EL (cell line): ENCODE measurements at places on chromosomes 2 and 18.

DNA sequence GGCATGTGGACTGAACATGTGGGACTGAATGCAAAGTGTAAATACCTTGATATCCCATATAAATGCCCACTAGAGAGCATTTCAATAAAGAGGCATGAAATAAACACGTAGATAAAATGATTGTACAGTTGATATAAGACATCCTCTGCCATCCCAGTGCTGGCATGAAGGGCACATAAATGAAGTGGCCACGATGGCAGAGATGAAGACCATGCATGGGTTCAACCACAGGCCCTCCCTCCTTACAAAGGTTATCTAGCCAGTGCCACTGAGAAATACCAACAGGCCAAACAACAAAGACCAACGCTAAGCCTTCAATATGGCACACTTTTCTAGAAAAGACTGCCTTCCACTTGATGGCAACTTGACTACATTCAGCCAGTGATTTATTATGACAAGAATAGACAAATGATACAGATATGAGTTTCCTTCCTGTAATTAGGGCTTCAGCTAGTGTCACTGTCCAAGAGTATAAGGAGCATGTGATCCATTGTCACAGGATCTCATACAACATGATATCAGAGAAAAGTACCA is 493.9 kb upstream of the MAP2 start:
- DNase-seq: no peak

GRCh38 chr2:11750917-11751316 is 4.5 kb downstream of the LPIN1 start:
- no peak for DNase-seq

DNA sequence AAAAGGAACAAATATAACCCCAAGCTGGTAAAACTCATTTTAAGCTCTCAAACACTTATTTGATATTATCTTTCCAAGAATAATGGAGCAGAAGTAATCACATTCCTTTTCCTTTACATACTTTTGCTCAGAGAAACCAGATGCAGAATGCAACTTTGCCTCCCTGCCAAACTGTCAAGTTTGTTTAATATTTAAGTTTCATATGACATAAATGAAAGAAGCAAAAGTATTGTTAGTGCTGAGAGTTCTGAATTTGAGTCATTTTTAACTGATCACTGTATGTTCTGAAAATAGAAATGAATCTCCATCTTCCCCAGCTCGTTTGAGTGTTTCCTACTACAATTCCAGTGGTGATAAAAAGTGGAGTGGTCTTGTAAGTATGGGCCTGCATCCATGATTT is 423.4 kb downstream of the PID1 start:
- no peak for DNase-seq

DNA sequence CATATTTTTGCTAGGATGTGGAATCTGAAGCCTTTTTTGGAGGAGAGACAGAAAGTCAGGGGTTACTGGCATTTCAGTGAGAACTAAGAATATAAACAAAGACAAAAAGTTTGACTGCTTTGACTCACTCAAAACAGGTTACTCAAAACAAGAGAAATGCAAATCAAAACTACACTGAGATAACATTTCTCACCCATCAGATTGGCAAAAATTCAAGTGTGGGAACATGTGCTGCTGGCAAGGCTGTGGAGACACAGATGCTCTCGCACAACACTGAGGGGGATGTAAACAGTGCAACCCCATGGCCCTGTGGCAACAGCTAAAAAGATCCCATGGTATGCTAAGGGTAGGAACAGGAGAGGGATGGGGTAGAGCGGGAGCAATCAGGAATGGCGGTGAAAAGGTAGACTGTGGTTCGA is 86.6 kb downstream of the DTNB start:
- peak; percentile 22 for DNase-seq

DNA sequence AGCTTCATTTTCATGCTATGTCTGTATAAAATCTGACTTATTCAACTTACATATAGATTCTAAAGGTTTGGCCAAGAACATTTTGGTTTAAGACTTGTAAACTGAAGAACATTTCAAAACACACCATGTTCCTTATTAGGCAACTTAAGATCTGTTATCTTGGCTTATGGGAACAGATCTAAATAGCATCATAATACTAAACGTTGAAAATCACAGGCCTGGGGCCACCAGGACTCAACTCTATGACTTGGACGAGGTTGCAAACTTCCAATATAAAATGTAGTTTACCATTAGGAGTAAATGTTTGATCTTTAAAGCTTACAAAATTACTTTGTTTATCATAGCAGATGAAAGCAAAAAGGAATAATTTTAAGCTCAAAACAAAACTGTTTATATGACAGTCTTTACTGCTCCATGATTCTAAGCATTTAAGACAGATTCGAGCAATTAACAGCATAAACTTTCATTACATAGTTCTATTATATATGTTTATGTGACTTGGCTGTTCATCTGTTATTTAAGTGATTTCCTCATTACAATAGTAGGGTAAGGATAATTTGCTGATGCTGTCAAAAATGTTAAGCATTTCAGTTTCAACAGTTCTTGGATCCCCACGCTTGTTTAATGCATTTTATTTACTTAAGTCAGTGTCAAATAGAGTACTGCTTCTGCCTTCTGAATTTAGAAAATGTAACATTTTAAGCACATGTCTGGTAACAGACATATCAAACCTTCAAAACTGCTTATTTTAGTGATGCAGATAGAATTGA is 8.3 kb downstream of the TCF4 start:
- DNase-seq: no peak

DNA sequence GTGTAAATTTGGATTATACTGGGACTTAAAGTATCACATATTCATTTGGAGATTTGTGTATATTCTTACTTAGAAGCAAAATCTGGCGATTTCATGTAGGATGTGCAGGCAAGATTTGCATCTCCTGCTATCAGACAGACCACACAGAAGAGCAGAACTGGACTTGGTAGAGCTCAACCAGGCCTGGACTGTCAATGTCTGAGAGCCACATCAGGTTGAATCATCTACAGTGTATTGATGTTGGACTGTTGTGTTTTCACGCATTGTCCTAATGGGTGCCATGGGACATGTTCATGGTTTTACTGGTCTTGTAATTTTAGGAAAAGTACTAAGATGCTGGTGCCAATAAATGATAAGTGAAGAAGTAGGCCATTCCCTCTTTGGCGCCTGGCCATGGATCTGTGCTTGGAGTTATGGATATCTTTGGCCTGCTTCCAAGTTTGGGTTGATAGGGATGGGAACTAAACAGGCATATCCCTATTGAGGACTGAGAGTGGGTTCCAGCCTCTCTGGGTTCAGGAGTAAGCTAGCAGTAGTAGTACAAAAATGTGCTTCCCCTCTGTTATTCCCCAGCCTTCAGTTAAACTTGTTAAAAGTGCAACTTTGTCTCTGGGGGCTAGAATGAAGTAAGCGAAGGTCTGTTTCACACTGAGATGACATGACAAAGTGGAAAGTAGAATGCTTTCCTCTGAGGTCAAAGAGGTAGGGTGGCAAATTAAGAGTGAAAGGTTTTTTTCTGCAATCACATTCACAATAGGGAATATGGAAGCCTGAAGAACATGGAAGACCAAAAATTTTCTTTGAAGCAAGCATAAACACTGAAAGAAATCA is 49.2 kb upstream of the NEMP2 start:
- DNase-seq: no peak

DNA sequence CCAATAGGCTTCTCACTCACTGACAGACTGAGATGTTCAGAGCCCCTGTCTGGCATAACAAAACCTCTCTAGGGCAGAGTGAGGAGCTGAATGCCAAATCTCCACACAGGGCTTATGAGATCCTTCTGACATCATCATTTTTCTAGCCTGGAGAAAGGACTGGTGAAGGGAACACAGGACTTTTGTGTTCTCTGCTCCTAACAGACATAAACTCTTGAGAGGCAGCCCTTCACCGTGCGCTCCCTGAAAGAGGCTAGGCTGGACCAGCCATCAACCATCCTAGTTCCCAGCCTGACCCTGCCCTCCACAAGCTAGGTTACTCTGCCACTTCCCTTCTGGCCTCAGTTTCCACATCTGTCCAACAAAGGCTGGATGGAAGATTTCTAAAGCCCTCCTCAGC is 141.9 kb downstream of the SUCLG1 start:
- no peak for DNase-seq

- peak; percentile 41 for DNase-seq
These were observed 111.5 kb upstream of the MGAT5 start for GRCh38 chr2:134142341-134142738.

- no peak for DNase-seq
These were observed 1292.2 kb upstream of the ZEB2 start for GRCh38 chr2:145812165-145812554.

DNA sequence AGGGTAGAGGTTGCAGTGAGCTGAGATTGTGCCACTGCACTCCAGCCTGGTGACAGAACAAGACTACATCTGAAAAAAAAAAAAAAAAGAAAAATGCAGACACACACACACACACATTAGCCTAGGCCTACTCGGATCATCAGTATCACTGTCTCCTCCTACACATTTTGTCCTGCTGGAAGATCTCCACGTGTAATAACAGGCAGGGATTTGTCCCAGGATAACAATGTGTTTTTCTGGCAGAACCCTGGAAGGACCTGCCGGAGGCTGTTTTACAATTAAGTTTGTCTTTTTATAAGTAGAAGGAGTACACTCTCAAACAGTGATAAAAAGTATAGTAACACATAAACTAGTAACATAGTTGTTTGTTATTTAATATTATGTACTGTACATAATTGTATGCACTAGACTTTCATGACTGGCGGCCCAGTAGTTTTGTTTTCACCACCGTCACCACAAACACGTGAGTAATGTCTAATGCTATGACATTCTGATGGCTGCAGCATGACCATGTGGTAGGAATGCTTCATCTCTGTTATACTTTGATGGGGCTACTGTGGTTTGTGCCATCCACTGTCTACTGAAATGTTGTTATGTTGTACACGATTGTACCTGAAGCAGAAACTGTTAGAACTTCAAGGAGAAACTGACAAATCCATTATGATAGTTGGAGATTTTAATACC is 130.6 kb downstream of the ATP9B start:
- DNase-seq: peak; percentile 75

DNA sequence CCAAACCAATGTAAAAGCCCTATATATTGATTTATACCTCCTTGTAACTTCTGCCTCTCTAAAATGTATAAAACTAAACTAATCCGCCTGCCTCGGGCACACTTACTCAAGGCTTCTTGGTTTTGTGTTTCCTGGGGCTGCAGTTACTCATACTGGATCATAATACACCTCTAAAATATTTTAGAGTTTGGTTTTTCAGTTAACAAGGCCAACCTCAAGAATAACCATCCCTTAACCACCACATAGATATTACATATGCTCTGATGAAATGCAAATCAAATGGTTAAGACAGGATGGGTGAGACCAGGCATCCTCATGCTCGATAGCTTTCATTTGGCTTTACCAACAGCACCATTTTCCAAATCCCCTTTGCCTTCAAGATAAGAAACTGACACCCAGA is 46.4 kb downstream of the UXS1 start:
- peak; percentile 29 for DNase-seq

DNA sequence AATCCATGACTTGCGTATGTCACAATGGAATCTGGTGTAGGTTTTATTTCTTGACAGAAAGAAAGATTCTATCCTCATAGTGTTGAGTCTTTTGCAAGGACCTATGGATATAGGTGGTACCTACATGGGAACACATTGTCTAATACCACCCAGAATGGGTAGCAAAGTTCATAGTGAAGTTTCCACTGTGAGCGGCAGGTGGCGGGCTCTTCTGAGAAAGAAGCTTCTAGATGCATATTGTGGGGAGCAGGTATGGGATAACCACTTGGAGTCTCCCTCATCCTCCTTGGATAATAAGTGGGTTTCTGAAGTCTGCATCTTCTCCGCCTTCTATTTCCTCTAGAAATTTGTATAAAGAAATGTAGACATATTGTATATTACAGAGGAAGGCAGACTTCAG is 44.9 kb downstream of the LINC00305 start:
- no peak for DNase-seq

DNA sequence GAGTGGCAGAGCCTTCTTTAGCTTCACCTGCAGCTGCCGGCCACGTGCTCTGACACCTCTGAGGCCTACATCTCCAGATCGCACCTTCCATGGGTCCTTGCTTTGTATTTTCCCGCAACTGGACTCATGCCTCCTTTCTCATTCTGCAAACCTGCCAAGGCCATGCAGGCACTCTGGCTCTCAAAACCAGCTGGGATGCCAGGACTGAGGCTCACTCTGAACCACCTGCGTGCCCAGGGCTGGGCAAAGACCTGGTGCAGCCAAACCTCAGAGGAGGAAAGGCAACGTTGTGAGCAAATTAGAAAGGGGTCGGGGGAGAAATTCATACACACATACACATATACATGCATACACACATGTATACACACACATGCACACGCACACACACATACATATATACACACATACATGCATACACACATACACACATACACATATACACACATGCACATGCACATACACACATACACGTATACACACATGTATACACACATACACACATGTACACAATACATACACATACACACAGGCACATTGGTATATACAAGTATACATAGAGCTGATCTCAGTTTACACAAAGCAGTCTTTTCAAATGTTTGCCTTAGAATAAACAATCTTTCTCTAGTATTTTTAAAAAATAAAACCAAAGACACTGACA is 125.2 kb downstream of the RTP5 start:
- no peak for DNase-seq

- no peak for DNase-seq
These were observed 67.7 kb downstream of the FAM210A start for GRCh38 chr18:13658436-13659204.

DNA sequence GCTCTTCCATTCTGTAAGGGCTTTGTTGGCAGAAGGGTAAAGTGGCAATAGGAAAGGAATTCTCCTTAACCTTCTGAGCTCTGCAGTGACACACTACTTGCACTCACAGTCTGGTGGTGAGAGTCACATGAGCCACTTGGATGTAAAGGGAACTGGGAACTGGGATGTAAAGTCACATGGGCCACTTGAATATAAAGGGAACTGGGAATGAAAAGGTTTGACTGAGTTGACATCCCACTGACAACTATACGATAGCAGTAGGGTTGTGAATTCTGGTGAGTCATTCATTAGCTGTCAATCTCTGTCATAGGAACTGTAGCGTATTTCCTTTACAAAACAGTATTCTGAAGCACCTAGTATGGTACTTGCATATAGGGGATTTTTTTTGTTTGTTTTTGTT is 5.5 kb downstream of the RPE start:
- DNase-seq: no peak

DNA sequence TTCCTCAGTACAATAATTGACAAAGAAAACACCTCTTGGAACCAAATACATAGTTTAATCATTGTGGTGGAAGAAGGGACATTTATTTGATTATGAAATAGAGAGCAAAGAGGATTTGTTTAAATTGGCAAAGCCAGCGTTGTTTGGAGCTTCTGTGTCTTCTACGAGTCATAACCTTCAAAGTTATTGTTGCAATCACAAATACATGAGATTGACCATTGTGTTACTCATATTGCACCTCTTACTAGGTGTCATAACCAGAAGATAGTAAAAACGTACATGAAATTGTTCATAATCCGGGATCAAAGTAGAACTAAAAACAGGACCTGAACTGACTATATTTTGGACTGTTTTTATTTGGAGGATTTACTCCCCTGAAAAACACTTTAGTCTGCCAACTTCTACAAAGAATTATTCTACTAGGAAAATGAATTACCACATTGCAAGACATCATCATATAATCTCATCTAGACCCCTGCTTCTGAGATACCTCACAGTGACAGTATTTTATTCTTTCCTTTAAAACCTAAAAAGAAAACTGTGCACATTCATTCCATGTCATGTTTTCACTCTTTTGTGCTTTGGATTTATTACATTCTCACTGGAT is 151.7 kb upstream of the KLF7 start:
- peak; percentile 36 for DNase-seq

- DNase-seq: peak; percentile 74
These were observed 128.3 kb upstream of the ETAA1 start for GRCh38 chr2:67268797-67269196.

- DNase-seq: no peak
These were observed 143.6 kb downstream of the TDRD15 start for GRCh38 chr2:21267232-21267835.
